ENCODE measurements at places on chromosomes 2 and 18.

DNA sequence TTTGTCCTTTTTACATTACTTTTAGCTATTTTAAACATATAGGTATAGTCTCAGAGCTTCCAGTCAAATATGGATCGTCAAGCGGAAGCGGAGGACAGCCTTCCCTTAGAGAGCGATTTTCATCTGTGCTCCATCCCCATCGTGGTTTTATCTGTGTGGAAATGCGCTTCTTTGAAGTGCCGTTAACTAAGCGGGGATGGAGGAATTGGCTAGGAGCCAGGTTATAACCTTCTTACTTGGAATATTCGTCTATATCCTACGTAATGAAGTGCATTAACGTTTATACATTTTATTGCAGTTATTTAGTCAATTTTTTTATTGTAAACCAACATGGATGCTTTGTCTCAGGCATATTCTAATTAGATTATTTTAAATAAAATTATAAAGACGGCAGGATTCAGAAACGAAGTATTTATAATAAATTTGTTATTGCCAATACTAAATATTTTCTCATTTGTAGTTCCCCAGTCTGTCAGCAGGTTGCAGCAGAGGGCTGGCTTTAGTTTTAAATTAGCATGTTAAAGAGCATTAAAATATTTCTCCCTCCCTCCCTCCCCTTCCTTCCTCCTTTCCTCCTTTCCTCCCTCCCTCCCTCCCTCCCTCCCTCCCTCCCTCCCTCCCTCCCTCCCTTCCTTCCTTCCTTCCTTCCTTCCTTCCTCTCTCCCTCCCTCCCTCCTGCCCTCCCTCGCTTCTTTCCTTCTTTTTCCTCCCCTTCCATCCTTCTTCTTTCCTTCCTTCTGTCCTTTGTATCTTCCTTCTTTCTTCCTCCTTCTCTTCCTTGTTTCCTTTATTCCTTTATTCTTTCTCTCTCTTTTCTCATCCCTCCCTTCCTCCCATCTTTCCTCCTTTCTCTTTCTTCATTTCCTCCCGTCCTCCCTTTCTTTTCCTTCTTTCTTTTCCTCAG lies 80.6 kb upstream of the DOCK10 start:
- no peak for DNase-seq

DNA sequence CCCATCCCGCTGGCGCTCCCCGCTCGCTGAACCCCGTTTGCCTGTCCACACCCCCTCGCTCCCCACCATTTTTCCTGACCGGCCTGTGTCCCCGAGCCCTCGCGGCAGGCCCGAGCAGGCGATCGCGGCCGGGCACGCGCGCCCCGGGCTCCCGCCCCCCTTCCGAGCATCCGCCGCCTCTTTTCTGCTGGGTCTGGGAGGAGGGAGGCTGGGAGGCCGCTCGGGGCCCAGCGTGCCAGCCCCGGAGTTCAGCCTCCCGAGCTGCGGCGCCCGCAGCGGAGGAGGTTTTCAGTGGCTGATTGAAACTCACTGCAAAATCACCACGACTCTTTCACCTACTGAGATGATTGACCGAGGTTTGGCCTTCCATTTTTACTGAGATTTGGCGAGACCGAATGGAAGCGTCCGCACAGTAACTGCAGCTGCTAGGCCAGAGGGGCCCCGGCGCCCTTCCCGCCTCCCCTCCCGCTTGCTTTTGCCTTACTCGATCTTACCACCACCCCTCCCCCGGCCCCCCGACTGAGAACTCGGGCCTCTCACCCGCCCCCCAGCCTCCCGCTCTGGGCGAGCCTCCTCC lies 4.8 kb downstream of the SOX11 start:
- no peak for DNase-seq

DNA sequence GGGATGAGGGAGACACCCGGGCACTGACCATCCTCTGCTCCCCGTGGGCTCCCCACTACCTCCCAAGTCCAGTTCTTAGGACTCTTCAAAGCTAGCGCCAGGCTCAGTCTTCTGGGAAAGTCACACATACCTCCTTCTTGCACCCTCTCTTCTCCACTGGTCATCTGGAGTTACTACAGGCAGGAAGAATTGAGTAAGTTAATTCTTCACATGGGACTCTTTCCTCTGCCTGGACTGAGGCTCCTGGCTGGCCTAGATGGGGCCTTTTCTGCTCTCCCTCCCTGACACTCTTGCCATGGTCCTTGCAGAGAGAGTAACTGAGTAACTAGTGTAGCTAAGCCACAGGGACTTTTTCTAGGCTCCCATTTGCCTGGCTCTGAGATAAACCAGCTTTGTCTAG lies 96.5 kb upstream of the CELF4 start:
- DNase-seq: no peak

- no peak for DNase-seq
These were observed 9.7 kb downstream of the CMPK2 start for GRCh38 chr2:6855860-6856547.

GRCh38 chr2:237542001-237542704 lies 24.2 kb upstream of the PRLH start:
- DNase-seq: no peak

DNA sequence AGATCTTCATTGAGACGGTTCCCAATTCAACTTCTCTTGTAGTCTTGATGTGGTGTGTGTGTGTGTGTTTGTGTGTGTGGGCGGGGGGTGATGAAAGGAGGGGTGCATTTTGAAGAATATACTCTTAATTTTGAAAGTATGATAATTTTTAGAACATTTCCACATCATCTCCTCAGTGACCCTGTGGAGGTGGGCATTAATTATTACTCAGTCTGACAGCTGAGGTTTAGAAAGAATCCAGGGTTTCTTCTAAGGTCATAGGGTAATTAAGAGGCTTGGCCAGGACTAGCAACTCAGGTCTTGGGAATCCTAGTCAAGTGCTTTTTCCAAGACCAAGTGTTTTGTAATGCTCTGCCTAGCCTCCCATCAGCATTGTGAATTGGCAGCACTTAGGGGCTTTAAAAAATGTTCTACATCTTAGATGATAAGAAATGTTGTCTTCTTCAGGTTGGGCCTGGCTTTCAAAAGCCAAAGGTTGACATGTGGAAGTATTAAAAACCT lies 100.5 kb downstream of the SPTBN1 start:
- DNase-seq: no peak

DNA sequence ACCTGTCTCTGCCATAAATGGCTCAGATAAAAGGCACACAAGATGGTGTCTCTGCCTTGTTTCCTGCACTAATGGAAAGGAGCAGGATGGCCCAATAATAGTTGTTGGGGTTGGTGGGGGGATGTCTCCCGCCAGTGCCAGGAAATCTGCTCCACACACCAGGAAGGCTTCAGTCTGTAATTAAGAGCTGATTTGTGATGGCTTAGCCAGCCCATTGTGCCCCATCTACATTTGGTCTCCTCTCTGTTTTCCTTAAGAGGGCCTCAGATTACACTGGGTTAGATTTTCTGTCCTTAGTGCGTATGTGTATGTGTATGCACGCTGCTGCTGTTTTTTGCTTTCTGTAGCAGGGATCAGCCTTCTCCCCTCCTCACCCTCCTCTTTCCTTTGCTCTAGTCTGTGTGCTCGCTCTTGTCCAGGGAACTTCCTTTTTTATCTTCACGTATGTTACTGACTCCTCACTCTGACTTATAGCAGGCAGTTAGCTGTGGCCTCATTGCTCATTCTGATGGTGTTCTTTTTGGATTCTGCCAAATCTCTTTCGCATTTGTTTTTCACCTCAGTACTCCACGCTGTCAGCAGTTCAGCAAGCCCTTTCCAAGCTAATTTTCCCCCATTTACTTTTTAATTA lies 33.4 kb upstream of the MGAT5 start:
- no peak for DNase-seq

All from SW 1271 (cell line).